ENCODE measurements at places on chromosomes 4 and X.

DNA sequence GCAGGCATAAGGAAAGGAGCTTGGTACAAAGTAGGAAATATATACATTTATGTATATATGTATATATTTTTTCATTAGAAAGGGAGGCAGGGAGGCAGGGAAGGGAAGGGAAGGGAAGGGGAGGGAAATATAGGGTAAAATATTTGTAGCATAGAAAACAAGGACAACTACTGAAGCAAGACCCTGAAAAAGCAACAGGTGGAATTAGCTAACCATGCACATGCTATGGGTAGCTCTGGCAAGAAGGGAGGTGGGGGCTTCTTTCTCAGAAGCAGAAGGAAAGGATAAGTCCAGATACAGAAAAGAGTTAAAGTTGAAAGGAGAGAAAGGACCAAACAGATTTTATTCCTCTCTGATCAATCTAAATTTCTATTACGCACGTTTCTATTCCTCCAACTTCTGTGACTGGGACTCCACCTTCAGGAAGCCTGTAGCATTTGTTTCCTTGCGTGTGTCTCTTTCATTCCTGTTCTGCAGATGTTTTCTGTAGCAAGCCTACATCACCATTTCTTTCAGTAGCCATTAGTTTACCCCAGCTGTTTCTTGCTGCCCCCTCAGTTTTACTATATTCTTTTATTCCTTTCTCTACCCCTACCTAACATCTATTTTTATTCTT lies 82.9 kb downstream of the OR13H1 start:
- DNase-seq, result no peak

GRCh38 chr4:56958111-56958517 lies 19.3 kb downstream of the NOA1 start:
- no peak for DNase-seq

GRCh38 chr4:21790438-21791029 lies 158.0 kb downstream of the KCNIP4 start:
- DNase-seq, result no peak

GRCh38 chrX:118742176-118742575 lies 14.8 kb downstream of the IL13RA1 start:
- DNase-seq, result no peak

GRCh38 chrX:32153585-32153984 lies 1057.8 kb downstream of the DMD start:
- DNase-seq, result no peak

DNA sequence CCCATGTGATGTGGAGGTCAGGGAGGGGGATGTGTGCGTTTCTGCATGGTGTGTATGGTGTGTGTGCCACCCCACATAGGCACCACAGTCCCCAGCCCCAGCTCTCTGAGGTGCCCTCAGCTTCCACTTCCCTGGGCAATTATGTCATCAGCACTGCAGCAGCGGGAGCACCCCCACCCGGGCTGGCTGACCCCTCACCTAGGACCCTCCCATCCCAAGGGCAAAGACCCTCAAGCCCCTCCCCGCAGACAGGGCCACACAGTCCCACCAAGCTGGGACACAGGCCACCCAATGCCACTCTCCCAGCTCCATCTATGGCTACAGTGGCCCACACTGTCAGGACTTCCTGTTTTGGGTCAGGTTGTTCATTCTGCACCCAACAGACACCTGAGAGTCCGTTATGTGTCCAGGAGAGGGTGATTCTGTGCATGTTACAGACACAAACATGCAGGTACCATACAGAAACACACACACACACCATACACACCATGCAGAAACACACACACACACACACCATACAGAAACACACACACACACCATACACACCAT lies 75.2 kb downstream of the JAKMIP1 start:
- no peak for DNase-seq

- DNase-seq, result no peak
These were observed 162.7 kb upstream of the TTC29 start for GRCh38 chr4:147108409-147108808.

All from WTC11 (cell line).